ENCODE measurements at places on chromosomes 3 and 15.
A peak's percentile ranks its signal among the peaks of the same experiment; 100 is the strongest.

GRCh38 chr15:49135911-49136310 is 19.5 kb downstream of the COPS2 start:
- DNase-seq = no peak

GRCh38 chr15:101113114-101114005 is 138.5 kb downstream of the CHSY1 start:
- peak; percentile 9 for DNase-seq

DNA sequence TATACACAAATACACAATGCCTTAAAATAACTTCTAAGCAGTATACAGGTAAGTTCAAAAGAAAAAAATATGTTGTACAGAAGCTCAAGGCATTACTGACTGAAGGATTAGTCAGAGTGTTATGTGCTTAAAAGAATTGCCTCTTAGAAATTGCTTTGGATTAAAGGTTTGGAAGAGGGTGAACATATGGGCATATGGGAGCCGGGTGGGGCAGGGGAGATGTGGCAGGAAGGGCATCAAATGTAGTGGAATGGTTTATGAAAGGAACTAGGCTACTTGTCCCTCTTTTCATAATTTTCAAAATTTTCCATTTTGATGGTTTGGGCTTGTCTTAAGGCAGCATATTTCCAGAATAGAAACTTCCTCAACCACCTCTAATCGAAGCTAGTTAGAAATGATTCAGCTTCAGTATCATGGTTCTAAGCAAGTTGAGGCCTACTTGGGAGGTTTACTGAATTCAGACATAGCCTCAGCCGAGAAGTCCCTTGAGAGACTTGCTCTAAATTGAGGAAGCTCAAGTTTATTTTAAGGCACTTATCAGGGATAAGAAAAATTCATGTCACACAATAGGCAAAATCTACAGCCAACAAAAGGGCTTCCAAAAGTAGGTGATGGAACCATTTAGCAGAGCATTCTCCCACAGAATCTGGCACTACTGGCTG is 10.1 kb upstream of the GOLGB1 start:
- no peak for DNase-seq

DNA sequence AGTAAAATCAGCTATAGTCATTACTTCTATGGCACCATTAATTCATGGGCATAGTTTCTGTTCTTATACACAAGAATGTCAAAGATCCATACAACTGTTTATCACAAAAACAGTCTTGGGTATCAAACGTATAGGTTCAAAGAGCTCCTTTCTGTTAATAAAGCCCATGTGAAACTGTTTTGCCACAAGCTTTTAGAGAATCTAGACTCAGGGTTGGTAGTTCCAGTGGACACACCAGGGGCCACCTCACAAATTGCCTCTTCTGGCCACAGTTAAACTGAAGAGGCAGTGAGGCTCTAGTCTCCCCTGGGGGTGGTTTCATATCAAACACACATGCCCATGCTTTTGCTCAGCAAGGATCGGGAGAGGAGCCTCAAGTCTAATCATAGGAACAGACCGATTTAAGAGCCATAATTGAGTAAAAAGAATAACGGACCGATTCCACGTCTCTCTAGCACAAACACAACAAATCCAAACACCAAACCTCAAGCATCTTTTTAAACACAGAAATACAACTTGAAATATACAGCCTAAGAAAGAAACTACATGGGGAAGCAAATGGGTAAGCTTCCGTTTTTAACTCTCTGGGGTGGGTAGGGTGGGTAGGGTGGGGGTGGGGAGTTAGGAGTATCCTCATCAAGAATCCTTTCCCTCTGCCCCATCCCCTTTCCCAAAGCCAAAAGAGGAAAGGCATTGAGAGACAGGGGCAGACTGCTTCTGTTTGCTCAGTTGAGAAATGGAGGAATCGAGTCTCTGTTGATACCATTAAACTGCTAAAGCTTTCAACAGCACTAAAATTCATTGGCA is 443.3 kb downstream of the MAGI1 start:
- DNase-seq = no peak

GRCh38 chr3:35639254-35640186 is at the start of gene ARPP21:
Gene ARPP21, plus strand, starts transcription at chr3:35639525. Its CDS starts 42,227 bp downstream, at chr3:35681752.
- DNase-seq = no peak

DNA sequence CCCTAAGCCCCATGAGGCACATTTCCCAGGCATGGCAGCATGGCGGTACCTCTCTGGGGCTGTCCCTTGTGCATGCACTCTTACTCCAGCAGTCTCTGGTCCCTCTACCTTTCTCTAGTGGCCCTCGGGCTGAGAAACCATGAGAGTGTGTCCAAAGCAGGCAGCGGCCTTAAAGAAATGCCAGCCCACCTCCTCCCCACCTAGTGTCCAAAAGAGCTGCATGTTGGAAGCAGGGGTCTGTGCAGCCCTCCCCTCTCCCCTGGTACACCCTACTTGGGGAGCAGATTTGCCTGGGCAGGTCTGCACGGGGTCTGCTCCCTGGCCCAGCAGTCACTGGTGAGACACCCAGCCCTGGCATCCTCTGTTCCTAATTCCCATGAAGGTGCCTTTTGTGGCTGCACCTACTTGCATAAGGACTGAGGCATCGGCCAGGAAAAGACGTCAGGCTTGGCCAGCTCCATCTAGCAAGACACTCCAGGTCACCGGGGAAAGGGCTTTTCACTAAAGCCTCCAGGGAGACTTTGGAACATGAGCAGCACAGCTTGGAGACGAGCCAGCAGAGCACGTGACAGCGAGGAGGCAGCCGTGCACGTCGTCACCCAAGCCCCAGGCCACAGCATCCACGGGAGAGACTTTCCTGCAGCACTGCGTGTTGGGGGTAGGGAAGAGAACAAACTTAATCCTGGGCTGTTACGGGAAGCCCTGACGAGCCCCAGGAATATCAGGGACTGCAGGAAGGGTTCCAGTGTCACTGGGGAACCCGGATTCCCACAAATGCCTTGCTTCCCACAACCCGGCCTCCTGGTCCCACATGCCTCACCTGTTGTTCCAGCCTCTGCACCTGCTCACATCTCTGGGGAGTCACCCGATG is 38.8 kb downstream of the TM2D3 start:
- DNase-seq = peak; percentile 54

- DNase-seq = no peak
Observed at GRCh38 chr3:136728918-136729317, 23.3 kb downstream of the STAG1 start.

- DNase-seq = no peak
Observed at GRCh38 chr3:141129049-141129448, 77.9 kb downstream of the SPSB4 start.

- DNase-seq = no peak
Observed at GRCh38 chr3:141979050-141979671, 102.7 kb downstream of the ATP1B3 start.

- DNase-seq = no peak
Observed at GRCh38 chr15:92365906-92366305, 27.8 kb upstream of the ST8SIA2 start.

GRCh38 chr15:93825682-93826081 is 405.7 kb upstream of the MCTP2 start:
- no peak for DNase-seq

DNA sequence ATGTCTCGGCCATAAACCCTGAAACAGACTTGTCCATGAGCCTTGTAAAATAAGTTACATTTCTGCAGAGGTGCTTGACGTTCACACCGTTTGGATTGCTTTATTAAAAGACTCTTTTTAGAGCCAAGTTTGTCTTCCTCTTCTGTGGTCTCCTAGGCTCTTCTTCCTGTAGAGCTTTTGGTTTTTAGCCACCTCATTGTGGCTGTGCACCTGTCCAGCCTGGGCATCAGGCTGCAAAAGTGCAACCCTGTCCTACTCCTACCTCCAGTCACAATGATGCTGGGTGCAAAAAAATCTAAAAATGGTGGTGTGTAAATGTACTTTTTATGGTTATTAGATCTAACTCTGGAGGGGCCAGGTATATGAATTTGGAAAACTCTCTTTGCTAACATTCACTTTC is 2.8 kb upstream of the RIOX2 start:
- DNase-seq = no peak

DNA sequence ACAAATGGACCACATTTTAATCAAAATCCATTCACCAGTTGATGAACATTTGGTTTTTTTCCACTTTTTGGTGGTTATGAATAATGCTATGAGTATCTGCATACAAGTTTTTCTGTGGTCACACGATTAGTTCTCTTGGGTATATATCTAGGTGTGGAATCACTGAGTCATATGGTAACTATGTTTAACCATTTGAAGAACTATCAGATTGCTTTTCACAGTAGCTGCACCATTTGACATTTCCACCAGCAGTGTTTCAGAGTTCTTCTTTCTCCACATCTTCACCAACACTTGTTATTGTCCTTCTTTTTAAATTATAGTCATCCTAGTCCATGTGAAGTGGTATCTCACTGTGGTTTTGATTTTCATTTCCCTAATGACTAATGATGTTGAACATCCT is 33.3 kb upstream of the ATG7 start:
- DNase-seq = no peak

DNA sequence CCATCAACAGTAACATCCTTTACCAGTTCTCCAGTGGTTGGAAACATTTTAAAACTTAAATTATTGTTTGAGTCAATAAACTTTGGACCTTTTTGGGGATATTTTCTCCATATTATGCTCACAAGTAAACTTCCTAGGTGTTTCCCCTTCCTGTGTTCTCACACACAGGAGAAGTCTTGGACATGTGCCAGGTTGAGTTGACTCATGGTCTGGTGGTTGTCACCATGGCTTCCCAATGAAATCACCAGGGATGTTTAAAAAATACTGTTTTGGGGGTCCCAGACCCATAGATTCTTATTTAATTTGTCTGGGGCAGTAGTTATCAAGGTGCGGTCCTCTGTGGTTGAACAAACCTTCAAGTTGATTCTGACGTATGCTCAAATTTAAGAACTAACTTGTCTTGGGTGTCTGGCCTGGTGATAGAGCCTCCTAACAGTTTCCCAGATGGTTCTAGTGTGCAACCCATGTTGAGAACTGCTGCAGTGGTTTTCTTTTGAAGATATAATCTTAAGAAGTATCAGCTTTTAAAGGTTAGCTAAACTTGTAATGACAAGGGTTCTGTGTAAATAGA is 291.8 kb downstream of the EDEM1 start:
- DNase-seq = no peak

DNA sequence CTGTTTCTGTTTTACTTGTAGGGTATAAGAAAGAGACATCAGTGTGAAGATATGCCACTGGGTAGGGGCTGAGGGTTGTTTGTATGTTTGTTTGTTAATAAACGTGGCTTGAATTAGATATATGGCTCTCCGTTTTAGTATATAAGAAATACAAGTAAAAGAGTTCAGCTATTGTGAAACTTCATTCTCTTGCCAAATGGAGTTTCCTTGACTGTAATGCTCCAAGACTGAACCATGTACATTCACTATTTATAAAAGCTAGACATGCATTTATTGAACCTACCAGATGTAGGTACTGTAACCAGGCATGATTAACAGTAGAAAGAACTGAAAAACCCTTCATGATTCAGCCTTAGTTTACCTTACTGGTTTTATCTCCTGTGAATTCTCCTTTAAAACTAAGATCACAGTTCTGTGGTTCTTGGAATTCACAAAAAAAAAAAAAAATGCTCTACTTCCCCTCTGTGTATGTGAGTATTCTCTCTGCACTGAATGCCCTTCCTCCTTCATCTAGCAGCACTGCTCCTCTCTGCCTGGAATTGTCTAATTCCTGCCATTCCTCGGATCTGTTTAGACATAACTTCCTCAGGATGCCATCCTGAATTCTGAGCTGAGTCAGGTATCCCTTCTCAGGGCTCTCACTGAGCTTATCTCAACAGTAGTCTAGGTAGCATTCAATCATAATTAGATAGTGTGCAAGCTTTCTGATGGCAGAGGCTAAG is 504.4 kb downstream of the FHIT start:
- DNase-seq = no peak

- no peak for DNase-seq
Observed at GRCh38 chr3:186594591-186595113, 18.2 kb upstream of the AHSG start.
